ENCODE measurements at places on chromosomes 3 and 15.

GRCh38 chr3:146454796-146455195 lies 14.6 kb downstream of the PLSCR2 start:
- DNase-seq = no peak

DNA sequence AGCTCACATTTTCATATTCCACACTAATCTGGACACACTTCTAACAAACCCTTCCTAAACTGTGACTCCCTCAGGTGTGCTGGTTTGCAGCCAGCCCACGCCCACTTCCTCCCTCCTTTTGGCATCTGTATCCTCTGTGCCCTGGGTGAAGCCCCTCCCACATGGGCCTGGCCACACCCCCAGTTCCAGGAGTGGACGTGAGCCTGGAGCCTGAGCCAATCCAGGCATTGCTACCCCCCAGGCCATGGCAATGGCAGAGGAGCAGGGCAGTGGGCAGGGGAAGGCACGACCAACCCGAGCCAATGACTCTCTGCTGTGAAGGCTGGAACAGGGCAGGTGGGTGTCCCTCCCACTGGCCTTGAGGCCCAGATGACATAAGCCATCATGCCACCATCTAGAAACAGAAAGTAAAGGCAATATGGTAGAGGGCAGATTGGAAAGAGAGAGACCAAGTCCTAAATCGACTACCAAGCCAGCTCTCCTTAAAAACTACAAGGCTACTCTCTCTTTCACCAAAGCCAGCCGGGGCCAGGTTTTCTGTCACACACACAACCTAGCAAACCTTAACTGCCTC lies 18.6 kb downstream of the FAM174B start:
- DNase-seq = no peak

DNA sequence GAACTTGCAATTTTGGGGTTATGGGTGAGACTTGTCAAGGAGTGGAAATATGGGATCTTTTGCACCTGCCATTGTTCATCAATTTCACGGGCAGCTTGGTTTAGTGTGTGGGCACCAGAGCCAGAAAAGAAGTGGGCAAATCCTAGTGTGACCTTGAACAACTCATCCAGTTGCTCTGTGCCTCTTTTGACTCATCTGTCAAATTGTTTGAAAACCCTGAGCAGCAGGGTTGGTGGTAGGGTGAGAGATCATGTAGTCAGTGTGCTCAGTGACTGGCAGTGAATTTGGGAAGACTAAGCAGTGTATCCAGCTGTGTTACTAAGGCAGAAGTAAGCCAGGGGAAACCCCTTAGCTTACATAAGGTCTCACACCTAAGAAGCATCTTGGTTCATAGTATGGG lies 293.0 kb upstream of the TRIM42 start:
- no peak for DNase-seq

GRCh38 chr15:44441095-44441501 lies 13.7 kb downstream of the CTDSPL2 start:
- no peak for DNase-seq

DNA sequence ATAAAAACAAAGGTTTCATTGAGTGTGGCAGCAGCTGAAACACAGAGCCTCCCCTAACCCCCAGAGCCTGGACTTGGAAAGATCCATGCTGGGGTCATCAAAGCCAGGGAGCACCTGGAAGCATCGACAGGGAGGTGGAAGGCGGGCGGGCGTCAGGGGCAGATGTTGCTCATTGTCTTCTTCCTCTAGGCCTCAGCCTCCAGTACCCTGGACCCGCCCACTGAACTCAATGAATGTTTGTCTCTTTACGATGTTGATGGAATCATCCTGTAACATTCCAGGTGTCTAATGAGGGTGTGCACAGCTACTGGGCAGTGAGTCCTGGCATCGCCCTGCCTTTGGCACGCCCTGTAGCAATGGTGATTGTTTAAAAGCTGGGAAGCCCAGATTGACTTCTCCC lies 9.8 kb downstream of the GP5 start:
- DNase-seq = no peak

- DNase-seq = no peak
These were observed 193.2 kb downstream of the PDCD6IP start for GRCh38 chr3:33991673-33992072.

DNA sequence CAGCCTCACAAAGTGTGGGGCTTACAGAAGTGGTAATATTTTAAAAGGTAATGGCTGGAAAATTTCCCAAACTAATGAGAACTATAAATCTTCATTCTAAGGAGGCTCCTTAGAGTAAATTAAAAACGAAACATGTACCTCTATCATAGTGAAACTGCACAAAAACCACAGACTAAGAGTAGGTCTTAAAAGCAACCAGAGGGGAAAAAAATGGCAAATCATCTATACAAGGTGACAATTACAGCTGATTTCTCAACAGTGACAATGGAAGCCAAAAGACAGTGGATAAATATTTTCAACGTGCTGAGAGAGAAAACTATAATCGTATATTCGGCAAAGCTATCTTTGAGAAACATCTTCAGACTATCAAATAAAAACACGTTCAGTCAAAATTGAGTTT lies 20.6 kb downstream of the HEG1 start:
- DNase-seq = no peak

GRCh38 chr15:29476503-29477080 lies 207.0 kb upstream of the NSMCE3 start:
- no peak for DNase-seq

DNA sequence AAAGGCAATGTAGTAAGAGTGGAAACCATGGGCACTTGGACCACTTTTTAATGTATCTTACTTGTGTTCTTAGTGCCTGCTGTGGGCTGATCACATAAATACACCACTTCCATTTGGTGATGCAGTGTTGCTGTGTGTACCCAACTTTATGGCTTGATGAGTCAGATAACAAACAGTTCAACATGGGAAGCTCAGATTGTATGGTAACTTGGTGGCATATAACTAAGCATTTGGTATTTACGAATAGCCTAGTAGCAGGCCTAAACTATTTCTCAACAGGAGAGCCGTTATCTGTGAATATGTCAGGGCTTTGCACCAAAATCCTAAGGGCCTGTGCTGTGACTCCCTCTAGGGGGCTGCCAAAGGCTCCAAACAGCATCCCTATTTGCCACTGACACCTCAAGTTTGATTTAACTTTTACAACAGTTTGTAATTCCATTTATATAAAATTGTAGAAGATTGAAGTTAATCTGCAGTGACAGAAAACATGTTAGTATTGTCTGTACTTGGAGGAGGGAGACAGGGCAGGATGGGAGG lies 640.4 kb upstream of the CADM2 start:
- no peak for DNase-seq

- no peak for DNase-seq
These were observed 39.4 kb downstream of the VGLL4 start for GRCh38 chr3:11604139-11604892.

- DNase-seq = no peak
These were observed 211.4 kb downstream of the NR1D2 start for GRCh38 chr3:24156466-24156865.

GRCh38 chr3:45765958-45766357 lies 30.4 kb downstream of the SLC6A20 start:
- no peak for DNase-seq

GRCh38 chr3:184335661-184336546 lies 1.5 kb upstream of the FAM131A start:
- no peak for DNase-seq

DNA sequence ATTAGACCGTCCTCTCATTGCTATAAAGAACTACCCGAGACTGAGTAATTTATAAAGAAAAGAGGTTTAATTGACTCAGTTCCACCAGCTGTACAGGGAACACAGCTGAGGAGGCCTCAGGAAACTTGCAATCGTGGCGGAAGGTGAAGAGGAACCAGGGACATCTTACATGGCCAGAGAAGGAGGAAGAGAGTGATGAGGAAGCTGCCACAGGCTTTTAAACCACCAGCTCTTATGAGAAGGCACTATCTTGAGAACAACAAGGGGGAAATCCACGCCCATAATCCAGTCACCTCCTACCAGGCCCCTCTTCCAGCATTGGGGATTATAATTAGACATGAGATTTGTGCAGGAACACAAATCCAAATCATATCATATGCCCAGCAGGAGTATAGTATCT lies 138.5 kb downstream of the ALCAM start:
- DNase-seq = no peak

DNA sequence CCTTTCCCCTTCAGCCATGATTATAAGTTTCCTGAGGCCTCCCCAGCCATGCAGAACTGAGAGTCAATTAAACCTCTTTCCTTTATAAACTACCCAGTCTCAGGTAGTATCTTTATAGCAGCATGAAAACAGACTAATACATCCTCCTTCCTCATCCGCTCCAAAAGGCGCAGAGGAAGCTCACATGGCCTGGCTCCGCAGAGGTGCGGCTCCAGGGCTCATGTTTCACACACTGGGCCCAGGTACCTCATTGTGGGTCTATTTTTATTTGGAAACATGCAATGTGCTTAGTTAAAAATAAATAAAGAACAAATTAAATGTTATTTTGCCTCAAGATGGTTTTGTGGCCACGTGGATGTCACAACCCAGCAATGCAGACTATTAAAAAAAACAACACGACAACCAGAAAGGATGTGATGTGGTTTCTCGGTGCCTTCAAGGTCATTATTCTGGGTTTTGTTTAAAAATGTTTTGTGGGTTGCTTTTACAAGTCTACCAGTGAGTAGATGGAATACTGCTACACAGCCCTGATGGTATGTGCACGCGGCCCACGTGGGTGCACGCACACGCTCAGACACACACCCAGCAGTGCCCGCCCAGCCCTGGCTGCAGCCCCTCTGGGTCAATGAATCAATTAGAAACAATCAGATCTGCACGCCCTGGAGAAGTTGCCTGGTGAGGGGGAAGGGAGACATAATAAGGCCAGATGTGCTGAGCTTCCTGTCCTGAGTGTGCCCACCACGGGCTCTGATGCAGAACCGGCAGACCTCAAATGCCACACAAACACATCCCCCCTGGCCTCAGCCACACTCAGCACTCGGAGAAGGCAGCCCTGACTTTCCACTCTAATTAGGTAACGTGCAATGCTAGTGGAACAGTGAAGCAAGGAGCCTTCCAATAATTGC lies 140.1 kb downstream of the ADAMTS17 start:
- no peak for DNase-seq

DNA sequence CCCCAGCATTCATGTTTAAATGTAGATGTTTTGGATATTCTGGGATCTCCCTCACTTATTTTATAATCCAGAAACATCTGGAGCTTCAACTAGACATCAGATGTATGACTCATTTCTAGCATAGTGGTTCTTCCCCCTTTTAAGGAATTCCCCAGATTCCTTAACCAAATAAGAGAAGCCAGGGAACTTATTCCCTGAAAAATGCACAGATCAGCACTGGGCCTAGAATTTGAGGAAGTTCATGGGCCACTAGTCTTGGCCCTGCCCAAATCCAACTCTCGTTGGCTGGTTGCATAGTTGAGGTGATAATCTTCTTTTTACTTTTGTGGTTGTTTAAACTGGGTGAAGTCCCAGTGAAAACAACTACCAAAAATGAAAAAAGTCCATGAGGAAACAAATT lies 20.4 kb downstream of the RARRES1 start:
- no peak for DNase-seq

GRCh38 chr3:173819368-173819767 lies 421.8 kb downstream of the NLGN1 start:
- DNase-seq = no peak

DNA sequence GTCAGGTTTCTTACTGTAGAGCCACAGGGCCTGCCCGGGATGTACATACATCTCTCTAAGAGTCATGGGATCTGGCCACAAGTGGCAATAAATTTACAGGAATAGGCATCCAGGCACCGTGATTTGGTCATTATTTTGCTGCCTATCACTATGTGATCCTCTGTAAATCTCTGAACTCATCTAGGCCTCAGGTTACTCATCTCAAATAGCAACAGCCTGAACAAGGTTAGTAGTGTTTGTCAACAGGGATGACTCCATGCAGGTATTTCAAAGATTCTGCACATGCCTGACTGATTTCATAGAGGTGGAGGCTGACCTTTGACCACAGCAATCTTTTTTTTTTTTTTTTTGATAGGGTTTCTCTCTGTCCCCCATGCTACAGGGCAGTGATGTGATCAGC lies 88.8 kb upstream of the TBL1XR1 start:
- DNase-seq = no peak

DNA sequence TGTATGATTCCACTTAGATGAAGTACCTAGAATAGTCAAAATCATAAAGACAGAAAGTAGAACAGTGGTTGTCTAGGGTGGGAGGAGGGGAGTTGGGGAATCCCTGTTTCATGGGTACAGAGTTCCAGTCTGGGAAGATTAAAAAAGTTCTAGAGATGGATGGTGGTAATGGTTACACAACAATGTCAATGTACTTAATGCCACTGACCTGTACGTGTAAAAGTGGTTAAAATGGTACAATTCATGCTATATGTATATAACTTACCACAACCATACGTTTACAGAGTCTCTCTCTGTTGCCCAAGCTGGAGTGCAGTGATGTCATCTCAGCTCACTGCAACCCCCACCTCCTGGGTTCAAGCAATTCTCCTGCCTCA lies 6.5 kb downstream of the SFMBT1 start:
- DNase-seq = no peak

Measured in right renal cortex interstitium (tissue), 3 donors.